Coronary artery (tissue), 2 donors: ENCODE measurements at places on chromosomes 3 and 15.

DNA sequence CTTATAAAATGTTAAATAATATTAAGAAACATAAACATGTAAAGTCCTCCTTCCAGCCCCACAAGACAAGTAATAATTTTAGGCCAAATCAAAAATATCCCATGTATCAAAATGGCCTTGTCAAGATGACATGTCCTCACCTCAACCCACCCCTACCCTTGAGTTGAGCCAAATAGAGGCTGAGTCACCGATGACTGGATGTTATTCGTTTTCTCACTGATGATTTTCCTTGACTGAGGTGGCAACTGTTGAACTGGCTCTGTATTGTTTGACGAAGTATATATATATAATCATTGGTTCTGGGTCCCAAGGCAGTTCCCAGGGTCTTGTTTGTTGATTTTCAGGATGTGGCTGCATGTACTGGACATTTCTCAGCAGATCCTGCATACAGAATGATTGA is 75.3 kb downstream of the TMEM108 start:
- no peak for DNase-seq

- DNase-seq, result no peak
Measured at GRCh38 chr15:88985547-88986393, 72.6 kb upstream of the MFGE8 start.

- DNase-seq, result no peak
Measured at GRCh38 chr15:47412136-47412535, 305.2 kb upstream of the SEMA6D start.

DNA sequence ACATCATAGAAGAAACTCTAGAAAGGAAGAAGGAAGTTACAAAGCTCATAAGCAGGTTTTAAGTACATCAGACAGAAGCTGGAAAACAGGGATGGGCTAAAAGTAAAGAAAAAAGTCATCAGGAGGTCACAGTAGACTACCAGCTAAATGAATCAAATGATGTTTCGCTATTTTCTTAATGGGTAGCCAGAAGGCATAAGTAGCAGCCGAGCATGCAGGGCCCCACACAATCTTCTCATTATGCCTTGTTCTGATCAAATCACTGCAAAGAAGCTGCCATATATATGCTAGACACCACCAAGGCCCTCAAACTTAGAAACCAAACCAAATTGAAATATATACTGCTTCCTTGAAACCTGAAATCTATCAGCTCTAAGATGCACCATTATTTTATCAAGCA is 349.1 kb downstream of the ULK4 start:
- no peak for DNase-seq

- DNase-seq, result no peak
Measured at GRCh38 chr3:86996261-86996955, 5.5 kb upstream of the VGLL3 start.

GRCh38 chr3:42148982-42149432 is 57.9 kb downstream of the TRAK1 start:
- no peak for DNase-seq

GRCh38 chr3:28326458-28326926 is 22.0 kb upstream of the ZCWPW2 start:
- DNase-seq, result no peak

- DNase-seq, result no peak
Measured at GRCh38 chr15:33844597-33844996, 123.7 kb upstream of the CHRM5 start.

- DNase-seq, result no peak
Measured at GRCh38 chr3:52233968-52234367, 5.0 kb downstream of the TWF2 start.

GRCh38 chr3:115359536-115359935 is 212.4 kb upstream of the ZBTB20 start:
- no peak for DNase-seq

DNA sequence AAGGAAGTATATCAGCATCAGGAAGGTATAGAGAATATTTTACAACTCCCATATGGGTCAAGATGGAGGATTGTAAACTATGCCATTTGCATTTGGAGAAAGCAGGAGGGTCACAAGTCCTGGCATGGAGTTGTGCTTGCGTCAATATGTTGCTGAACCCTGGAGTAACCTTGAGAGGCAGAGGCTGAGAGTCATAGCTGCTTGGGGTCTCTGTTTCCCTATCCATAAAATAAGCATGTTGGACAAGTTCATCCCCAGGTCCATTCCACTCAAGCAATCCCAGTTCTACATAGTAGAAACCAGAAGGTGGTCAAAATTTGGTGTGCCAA is 273.6 kb downstream of the MECOM start:
- DNase-seq, result no peak

DNA sequence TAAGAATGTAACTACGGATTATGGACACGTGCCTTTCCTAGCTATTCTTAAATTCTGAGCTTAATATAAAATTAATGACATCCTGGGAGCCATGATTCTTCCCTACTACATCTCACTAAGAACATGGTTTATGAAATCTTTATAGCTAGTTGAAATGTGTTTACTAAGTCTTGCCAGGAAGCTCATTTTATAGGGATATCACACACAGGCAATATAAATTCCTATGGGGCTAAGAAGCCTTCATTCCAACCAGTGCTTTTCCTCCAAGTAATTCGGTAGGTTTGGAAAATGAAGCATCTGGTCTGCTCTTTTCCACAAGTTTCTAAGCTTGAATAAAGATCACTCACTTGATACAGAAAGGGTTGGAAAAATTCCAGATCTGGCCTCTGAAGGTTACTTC is 802.6 kb downstream of the FHIT start:
- DNase-seq, result no peak

DNA sequence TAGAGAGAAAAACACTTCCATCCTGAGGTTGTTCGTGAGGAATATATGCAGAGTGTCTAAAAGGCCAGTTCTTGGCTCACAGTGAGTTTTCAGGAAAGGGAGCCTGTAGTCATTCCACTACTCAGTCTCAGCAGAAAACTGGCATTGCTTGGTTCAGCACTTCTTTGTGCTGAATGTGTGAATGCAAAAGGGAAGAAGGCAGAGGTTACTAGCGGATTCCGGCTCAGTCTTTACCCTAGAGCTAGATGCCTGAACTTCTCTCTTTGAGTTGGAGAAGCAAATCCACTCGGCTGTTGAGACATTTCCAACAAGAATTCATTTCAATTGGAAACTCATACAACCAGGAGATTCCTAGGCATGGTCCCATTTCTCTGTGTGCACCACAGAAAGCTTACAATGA is 23.1 kb upstream of the FRMD4B start:
- DNase-seq, result no peak

DNA sequence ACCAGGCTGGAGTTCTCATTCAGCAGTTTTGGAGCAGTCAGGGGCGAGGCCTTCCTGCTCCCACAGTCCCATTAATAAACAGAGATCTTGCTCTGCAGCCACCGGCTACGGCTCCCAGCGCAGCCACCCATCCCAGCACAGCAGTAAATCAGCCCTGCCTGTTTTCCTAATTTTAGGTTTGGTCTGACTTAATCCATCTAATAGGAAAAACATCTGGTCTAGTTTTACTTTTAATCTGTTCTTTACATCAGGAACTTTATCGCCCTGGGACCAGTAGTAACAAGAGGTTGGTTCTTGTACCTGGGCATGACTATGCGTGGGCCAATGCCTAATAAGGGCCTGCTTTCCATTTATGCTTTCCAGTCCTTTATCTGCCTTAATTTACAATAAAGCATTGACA is 264.0 kb upstream of the DPH6 start:
- DNase-seq, result no peak

- no peak for DNase-seq
Measured at GRCh38 chr3:48963591-48963990, 26.4 kb upstream of the P4HTM start.

- no peak for DNase-seq
Measured at GRCh38 chr3:3545360-3545759, 253.9 kb upstream of the LRRN1 start.

DNA sequence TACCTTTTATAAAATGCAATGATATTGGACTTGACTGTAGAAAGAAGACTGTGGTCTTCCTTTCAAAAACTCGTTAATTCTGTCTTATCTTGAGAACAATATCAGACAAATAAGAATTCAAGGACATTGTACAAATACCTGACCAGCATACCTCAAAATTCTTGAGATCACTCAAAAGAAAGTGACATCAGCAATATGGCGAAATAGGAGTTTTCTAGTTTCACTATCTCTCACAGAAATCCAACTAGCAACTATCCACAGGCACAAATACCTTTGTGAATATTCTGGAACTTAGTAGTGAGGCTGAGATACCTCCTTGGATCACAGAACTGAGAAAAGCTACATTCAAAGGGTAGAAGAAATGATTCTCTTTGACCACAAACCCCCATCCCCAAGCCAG is 419.7 kb downstream of the ZNF385D start:
- DNase-seq, result no peak

DNA sequence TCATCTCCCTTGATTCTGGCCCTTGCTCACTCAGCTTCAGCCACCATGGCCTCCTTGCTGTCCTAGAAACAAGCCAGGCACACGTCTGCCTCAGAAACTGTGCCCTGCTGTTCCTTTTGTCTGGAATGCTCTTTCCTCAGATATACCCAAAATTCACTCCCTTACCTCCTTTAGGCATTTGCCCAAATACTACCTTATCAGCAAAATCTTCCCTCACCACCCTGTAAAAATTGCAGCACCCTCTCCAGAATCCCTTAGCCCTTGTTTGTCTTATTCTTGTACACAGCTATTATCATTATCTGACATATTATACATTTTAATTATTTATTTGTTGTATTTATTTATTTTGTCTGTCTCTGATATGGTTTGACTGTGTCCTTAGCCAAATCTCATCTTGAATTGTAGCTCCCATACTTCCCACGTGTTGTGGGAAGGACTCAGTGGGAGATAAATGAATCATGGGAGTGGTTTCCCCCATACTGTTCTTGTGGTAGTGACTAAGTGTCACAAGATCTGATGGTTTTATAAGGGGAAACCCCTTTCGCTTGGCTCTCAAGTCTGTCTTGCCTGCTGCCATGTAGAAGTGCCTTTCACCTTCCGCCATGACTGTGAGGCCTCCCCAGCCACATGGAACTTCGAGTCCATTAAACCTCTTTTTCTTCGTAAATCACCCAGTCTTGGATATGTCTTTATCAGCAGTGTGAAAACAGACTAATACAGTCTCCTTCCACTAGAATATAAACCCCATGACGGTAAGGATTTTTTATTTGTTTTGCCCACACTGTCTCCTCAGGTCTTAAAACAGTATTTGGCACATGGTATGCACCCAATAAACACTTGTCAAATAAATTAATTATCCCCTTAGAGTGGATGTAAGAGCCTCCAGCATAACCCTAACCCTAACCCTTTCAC is 60.0 kb upstream of the STT3B start:
- DNase-seq, result no peak
